Cortex of kidney (tissue), 1 donor: ENCODE measurements at places on chromosomes 3 and 15.

GRCh38 chr15:67769497-67770357, 55.6 kb upstream of the SKOR1 start:
- DNase-seq, result no peak

DNA sequence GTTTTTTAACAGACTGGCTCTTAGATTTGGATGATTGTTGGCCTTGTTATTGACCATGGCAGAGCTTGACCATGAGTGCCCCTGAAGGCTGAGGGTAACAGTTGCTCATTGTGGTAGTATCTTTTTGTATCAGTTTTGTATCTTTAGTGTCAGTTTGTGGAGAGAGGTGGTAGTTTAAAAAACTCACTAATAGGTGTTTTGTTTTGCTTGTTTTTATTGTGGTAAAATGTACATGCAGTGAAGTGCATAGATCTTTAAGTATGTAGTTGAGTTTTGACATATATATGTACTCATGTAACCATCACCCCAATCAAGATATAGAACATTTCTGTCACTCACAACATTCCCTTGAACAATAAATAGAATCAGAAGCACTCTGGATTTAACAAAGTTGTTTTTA, 9.8 kb downstream of the GMPS start:
- no peak for DNase-seq

DNA sequence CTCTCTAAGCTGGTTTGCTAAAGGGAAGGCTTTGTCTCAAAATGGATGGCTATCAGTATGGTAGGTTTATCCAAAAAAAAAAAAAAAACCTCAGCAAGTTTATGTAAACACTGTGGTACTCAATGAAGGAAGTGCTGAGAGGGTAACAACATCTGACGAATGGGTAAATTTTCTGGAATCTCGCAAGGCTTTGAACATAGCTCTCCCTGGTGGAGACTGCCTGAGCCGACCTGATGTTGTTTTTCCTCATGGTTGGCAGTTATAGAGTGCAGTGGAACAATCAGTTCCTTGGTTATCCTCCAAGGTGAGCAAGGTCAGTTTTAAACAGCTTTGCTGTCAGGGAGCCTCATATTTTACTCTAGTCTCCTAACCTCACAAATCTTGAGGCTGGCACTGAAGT, 94.6 kb downstream of the ZPLD1 start:
- no peak for DNase-seq

DNA sequence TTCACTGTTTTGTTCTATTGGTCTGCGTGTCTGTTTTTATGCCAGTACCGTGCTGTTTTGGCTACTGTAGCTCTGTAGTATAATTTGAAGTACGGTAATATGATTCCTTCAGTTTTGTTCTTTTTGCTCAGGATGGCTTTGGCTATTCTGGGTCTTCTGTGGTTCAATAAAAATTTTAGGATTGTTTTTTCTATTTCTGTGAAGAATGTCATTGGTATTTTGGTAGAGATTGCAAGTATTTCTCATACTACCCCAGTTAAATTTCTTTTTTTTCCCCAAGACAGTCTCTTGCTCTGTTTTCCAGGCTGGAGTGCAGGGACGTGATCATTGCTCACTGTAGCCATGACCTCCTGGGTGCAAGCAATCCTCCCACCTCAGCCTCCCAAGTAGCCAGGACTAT, 53.4 kb downstream of the STARD9 start:
- no peak for DNase-seq
